ENCODE measurements at places on chromosomes 16 and 17.

GRCh38 chr16:88779406-88780141 is 5.4 kb downstream of the PIEZO1 start:
- peak overlapping the region; percentile 70 for H3K4me3 ChIP-seq
- H3K4me1 ChIP-seq = peaks cover 66% of the 10 kb centered on the region
- H3K27me3 ChIP-seq = no peaks in the 10 kb centered on the region
- H3K36me3 ChIP-seq = no peaks in the 10 kb centered on the region

DNA sequence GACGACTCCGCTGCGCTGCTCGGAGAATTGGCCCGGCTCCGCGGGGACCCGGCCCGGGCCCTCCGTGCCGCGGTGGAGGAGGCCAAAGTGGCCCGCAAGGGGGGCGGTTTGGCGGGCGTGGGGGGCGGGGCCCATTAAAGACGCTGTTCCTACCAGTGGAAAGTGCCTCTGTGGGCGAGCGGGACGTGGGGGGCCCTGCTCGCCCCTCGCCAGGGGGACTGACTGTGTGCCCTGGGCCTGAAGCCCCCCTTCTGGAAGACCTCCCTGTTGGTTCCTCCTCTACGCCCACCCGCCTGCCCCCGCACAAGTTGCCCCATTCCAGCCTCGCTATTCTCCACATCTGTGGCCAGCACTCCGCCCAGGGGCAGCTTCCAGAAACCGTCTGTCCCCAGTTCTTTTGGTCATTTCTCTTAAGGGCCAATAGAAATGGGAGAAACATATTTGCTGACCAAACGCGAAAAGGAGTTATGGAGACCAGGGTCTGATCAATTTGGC is 1.9 kb upstream of the FGF11 start:
- no peak overlapping the region for H3K27ac ChIP-seq
- no peaks in the 10 kb centered on the region for H3K36me3 ChIP-seq
- DNase-seq = no peak
- H3K4me3 ChIP-seq = no peak overlapping the region
- peaks cover 26% of the 10 kb centered on the region for H3K27me3 ChIP-seq

- H3K4me3 ChIP-seq = no peak overlapping the region
- no peaks in the 10 kb centered on the region for H3K4me1 ChIP-seq
- no peaks in the 10 kb centered on the region for H3K36me3 ChIP-seq
- no peak for DNase-seq
- no peaks in the 10 kb centered on the region for H3K27me3 ChIP-seq
Observed at GRCh38 chr17:6098050-6098822, 28.1 kb downstream of the WSCD1 start.

- H3K4me3 ChIP-seq = no peak overlapping the region
- no peaks in the 10 kb centered on the region for H3K27me3 ChIP-seq
- H3K36me3 ChIP-seq = no peaks in the 10 kb centered on the region
- H3K27ac ChIP-seq = no peak overlapping the region
- H3K4me1 ChIP-seq = no peaks in the 10 kb centered on the region
- DNase-seq = no peak
Observed at GRCh38 chr16:87563022-87563421, 39.3 kb upstream of the JPH3 start.

GRCh38 chr16:75632857-75633256 is 9.8 kb upstream of the ADAT1 start:
- H3K27ac ChIP-seq = no peak overlapping the region
- peaks cover 15% of the 10 kb centered on the region for H3K4me1 ChIP-seq
- DNase-seq = no peak
- no peak overlapping the region for H3K4me3 ChIP-seq
- H3K36me3 ChIP-seq = peaks cover 89% of the 10 kb centered on the region

DNA sequence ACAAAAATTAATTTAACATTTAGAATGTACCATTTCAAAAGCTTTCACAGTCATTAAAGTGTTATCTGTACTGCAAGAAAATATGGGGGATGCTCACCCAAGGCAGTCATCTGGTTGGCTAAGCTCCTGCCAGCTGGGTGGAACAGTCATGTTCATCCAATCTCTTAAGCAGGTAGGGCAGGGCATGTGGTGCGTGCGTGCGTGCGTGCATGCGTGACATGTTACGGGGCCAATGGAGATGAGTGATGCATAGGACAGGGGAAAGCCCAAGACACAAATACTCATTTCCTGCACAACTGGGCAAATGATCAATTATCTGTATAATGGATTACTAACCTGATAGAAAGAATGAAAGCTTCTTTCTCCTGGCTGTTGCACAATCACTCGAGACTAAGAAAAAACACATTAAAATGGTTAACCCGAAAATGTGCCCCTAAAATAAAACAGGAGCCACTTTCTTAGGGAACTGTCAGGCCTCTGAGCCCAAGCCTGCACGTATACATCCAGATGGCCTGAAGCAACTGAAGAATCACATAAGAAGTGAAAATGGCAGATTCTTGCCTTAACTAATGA is 104.4 kb downstream of the MYO1D start:
- H3K27ac ChIP-seq = no peak overlapping the region
- H3K27me3 ChIP-seq = no peaks in the 10 kb centered on the region
- H3K4me3 ChIP-seq = no peak overlapping the region
- H3K36me3 ChIP-seq = no peaks in the 10 kb centered on the region

DNA sequence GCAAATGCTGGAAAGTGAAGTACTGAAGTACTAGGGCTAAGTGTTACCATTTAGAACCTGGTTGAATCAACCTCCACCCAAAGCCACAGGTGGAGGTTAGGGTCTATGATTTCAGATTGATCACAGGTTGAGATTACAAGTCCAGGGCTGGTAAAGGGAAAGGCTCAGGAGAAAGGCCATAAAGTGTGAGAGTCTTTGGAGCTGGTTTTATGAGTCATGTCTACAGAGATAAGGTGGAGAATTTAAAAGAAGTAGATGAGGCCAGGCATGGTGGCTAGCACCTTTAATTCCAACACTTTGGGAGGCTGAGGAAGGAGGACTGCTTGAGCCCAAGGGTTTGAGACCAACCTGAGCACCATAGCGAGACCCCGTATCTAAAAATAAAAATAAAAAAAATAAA is 221.7 kb upstream of the CDH11 start:
- H3K27ac ChIP-seq = no peak overlapping the region
- H3K36me3 ChIP-seq = no peaks in the 10 kb centered on the region
- no peaks in the 10 kb centered on the region for H3K27me3 ChIP-seq

- H3K4me3 ChIP-seq = no peak overlapping the region
- H3K27me3 ChIP-seq = peaks cover 4% of the 10 kb centered on the region
- no peak for DNase-seq
- H3K4me1 ChIP-seq = no peaks in the 10 kb centered on the region
- no peak overlapping the region for H3K27ac ChIP-seq
Observed at GRCh38 chr17:74179576-74179975, 23.9 kb upstream of the RPL38 start.

GRCh38 chr16:68529608-68529930 is 9.5 kb upstream of the ZFP90 start:
- H3K27me3 ChIP-seq = no peaks in the 10 kb centered on the region
- no peak for DNase-seq
- H3K36me3 ChIP-seq = no peaks in the 10 kb centered on the region
- H3K27ac ChIP-seq = peak overlapping the region; percentile 45

DNA sequence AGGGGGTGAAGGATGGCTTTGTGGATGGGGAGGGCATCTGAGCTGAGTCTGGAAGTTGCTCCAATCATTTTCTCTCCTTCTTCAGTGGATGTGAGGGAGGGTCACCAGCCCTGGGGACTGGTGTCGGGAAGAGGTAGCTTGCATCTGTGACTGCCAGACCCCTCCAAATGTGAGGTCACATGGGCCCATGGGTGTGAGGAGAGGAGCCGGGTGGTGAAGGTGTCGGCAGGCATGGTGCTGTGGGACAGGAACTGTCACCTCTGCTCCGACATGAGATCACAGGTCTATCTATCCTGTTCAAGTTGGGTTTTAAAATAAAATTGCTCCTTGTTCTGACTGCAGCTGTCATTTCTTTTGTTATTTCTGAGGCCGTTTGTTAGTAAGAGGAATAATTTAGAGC is 351.1 kb downstream of the CPPED1 start:
- H3K27ac ChIP-seq = no peak overlapping the region
- no peaks in the 10 kb centered on the region for H3K27me3 ChIP-seq
- H3K4me1 ChIP-seq = no peaks in the 10 kb centered on the region
- no peak overlapping the region for H3K4me3 ChIP-seq
- DNase-seq = no peak

DNA sequence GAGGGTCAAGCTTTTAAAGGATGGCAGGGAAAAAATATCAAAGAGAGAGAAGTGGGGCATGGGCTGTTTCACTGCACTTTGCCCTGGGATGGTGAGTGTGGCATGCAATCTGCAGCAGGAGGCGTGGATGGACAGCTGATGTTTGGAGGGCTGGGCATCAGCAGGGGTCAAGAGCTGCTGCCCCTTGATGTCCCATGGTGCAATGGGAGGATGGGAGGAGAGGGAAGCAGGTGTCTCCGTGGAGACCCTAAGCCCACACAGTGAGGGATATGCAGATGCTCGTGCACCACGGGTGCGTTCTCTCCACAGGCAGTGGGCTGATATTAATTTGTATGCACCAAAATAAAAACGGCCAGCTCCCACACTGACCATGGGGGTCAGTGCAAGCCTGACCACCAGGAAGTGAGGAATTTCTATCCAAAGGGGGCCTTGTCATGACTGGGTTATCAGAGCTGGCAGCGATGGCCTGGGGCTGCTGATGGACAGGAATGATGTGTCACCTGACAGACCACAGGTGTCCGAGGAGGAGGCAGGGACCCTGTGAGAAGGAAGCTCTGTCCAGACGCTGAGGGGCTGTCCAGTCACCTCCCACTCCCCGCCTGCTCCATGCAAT is 183.6 kb downstream of the IRF8 start:
- no peaks in the 10 kb centered on the region for H3K27me3 ChIP-seq
- H3K4me3 ChIP-seq = no peak overlapping the region
- no peaks in the 10 kb centered on the region for H3K36me3 ChIP-seq
- no peak for DNase-seq

- H3K36me3 ChIP-seq = peaks cover 15% of the 10 kb centered on the region
- H3K4me3 ChIP-seq = no peak overlapping the region
- DNase-seq = no peak
Observed at GRCh38 chr17:80826955-80827645, 164.5 kb upstream of the CHMP6 start.

GRCh38 chr16:21598206-21598605 is 1.2 kb upstream of the METTL9 start:
- H3K36me3 ChIP-seq = no peaks in the 10 kb centered on the region
- H3K4me3 ChIP-seq = no peak overlapping the region
- H3K27me3 ChIP-seq = no peaks in the 10 kb centered on the region
- peak overlapping the region; percentile 87 for H3K27ac ChIP-seq
- no peak for DNase-seq
- H3K4me1 ChIP-seq = peaks cover 47% of the 10 kb centered on the region

GRCh38 chr17:3019761-3020160 is 43.6 kb downstream of the OR1D5 start:
- H3K4me1 ChIP-seq = no peaks in the 10 kb centered on the region
- H3K27ac ChIP-seq = no peak overlapping the region
- H3K36me3 ChIP-seq = peaks cover 52% of the 10 kb centered on the region
- no peaks in the 10 kb centered on the region for H3K27me3 ChIP-seq
- DNase-seq = no peak

DNA sequence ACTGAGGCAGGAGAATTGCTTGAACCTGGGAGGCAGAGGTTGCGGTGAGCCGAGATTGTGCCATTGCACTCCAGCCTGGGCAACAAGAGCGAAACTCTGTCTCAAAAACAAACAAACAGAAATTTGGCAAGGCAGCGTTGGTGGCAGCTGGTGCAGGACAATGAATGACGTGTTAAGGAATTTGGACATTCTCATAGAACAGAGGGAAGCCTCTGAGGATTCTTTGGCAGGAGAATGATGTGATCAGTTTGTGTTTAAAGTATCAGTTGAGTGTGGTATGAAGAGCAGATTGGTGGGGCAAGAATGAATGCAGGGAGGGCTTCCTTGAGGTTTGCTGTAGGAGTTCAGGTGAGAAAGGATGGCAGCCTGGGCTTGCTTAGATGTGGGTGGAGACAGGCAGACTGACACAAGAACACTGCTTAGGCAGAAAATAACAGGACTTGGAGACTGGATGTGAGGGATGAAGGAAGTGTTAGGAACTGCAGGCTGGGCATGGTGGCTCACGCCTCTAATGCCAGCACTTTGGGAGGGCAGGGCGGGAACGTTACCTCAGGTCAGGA is 4.8 kb downstream of the CYB5D2 start:
- H3K27me3 ChIP-seq = no peaks in the 10 kb centered on the region
- H3K36me3 ChIP-seq = no peaks in the 10 kb centered on the region
- H3K4me1 ChIP-seq = peaks cover 13% of the 10 kb centered on the region
- no peak for DNase-seq

DNA sequence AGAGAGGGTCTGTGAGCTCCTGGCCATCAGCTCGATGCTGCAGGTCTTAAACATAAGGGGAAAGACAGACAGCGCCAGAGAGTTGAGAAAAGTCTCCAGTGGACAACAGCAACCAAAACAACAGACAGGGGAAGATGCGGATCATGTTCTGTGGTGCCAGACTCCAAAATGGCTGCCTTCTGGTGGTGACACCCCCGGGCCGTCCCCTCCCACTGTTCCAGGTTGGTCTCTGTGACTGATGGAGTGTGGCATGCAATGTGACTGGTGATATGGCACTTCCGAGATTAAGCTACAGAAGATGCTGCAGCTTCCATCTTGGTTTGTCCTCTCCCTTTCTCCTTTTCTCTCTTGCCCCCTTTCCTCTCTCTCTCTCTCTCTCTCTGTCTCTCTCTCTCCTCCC is 40.4 kb upstream of the RBFOX3 start:
- H3K4me1 ChIP-seq = no peaks in the 10 kb centered on the region
- DNase-seq = no peak
- no peaks in the 10 kb centered on the region for H3K36me3 ChIP-seq
- H3K4me3 ChIP-seq = no peak overlapping the region

DNA sequence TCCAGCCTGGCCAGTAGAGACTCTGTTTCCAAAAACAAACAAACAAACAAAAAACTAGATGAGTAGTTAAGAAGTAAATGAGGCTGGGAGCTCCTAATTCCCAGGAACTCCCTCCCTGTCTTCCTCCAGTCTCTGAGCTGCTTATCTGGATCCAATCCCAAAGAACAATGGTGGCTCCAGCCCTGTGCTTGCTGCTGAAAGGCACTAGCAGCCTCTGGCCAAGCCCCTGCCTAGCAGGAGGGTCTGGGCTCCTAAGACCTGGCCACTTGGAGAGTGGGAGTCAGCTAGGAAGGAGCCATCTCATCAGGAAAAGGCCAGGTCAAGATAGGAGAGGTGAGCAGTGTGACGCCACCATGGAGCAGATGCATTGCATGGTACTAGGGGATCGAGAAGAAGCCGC is 14.3 kb upstream of the SLC35B1 start:
- H3K4me1 ChIP-seq = peaks cover 22% of the 10 kb centered on the region
- H3K4me3 ChIP-seq = no peak overlapping the region

GRCh38 chr17:60165971-60166370 is 16.2 kb downstream of the CA4 start:
- no peak overlapping the region for H3K4me3 ChIP-seq
- no peak for DNase-seq
- no peak overlapping the region for H3K27ac ChIP-seq

GRCh38 chr16:47370536-47370935 is 90.3 kb downstream of the ITFG1 start:
- H3K4me3 ChIP-seq = no peak overlapping the region
- no peak overlapping the region for H3K27ac ChIP-seq
- H3K27me3 ChIP-seq = no peaks in the 10 kb centered on the region
- DNase-seq = no peak

DNA sequence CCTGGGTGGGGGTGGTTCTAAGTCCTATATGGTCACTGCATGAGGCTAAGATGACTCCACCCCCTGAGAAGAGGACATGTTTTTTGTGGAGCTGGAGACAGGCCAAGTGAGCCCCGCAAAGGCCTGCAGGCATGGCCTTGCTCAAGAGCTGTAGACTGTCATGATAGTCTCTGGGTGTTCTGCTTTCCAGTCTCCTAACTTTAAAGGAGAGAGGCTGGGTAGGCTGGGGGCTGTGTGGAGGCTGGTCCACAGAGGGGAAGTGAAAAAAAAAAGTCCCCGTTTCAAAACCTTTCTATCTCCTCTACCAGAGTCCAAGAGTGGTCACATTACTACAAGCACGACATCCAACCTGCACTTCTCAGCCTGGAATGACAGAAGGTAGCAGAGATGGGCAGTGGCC is 27.1 kb downstream of the CDRT4 start:
- no peaks in the 10 kb centered on the region for H3K36me3 ChIP-seq
- H3K27me3 ChIP-seq = no peaks in the 10 kb centered on the region
- H3K4me1 ChIP-seq = peaks cover 21% of the 10 kb centered on the region
